Fibroblast of skin of abdomen (primary cell): ENCODE measurements at places on chromosomes 11 and 22.

DNA sequence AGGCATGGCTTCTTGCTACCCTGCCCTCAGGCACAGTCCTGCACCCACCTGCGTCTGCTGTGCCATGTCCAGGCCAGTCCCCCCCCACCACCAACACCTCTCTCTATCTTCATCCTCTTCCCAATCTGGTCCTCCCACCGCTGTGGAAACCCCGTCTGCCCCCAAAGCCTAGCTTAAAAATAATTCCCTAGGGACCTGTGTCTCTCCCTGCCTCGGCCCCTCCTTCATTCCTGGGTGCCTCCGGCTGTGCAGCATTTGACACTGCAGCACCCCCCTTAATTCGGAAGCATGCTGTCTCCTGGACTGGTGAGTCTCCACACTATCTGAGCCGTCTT is 2.5 kb upstream of the ASCL2 start:
- no peak for DNase-seq

DNA sequence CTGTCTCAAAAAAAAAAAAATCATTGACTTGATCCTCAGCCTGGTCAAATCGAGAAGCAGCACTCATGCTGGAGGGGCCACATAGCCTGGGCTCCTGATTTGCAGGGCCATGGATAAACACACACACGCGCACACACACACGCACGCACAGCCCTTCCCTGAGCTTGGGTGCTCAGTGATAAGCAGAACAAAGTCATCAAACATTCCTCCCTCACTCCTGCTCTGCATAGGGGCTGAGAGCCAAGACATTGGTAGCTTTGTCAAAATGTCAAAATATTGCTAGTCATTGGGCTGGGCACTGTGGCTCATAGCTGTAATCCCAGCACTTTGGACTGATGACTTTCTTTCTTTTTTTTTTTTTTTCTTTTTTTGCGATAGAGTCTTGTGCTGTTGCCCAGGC is 34.0 kb upstream of the A4GALT start:
- peak; percentile 58 for DNase-seq

DNA sequence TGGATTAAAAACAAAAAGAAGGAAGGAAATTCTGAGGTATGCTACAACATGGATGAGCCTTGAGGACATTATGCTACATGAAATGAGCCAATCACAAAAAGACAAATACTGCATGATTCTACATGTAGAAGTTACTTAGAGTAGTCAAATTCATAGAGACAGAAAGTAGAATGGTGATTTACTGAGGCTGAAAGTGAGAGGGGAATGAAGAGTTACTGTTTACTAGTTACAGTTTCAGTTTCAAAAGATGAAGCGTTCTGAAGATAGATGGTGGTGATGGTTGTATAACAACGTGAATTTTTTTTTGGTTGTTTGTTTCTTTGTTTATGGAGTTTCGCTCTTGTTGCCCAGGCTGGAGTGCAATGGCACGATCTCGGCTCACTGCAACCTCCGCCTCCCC is 9.5 kb downstream of the OR5P2 start:
- DNase-seq: no peak

GRCh38 chr11:129932381-129933067 is 37.1 kb upstream of the NFRKB start:
- no peak for DNase-seq

DNA sequence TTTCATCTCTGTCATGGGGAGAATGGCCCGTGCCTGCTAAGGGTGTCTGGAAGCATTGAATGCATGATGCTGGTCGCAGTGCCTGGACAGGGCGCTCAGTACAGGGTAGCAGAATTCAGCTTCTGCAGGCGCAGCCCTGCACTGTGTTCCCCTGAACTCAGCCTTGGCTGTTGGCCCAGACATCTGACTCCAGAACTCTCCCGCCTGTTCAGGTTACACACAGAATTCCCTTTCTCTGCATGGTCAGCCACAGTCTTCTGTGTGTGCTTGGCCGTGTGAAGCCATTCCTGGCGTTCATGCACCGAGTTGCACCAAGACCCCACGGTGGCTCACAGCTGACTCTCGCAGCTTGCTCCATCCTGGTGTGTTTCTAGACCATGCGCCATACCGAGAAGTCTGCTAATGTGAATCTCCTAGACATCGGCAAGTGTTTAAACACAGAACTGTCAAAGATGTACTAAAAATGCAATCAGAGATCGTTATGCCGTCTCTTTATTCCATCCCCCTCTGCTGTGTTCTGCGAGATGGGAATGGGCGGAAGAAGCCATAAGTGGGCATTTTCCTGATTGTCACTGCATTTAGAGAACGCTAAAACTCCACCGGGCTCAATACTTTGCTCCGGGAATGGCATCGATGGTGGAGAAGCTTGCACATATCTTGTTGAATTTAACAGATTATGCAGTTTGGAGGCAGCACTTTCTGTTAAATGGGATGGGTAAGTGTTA is 55.6 kb downstream of the MPPED1 start:
- DNase-seq: no peak

- no peak for DNase-seq
Measured at GRCh38 chr22:37996515-37997246, 12.3 kb upstream of the SOX10 start.

- DNase-seq: no peak
Measured at GRCh38 chr22:23100124-23100801, 29.9 kb downstream of the GNAZ start.

- peak; percentile 47 for DNase-seq
Measured at GRCh38 chr11:43969543-43969942, 27.1 kb downstream of the C11orf96 start.

DNA sequence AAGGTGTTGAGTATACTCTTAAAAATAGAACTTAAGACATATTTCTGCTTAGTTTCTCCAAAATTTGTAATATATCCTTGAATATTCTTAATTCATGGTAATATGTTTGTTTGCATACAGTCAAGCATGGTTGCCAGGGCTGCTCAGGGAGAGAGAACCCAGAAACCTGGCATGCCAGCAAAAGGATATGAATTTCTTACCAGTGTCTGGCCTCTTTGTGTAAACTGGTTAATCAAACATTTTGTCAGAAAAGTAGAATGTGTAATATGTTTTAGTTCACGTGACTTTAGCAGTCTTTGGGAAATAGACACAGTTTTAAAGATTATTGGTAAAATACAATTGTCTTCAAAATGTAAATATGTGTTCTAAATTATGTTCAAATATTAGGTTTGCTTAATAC is 101.6 kb downstream of the AASDHPPT start:
- no peak for DNase-seq

- no peak for DNase-seq
Measured at GRCh38 chr11:793556-793955, 3.7 kb upstream of the CEND1 start.

DNA sequence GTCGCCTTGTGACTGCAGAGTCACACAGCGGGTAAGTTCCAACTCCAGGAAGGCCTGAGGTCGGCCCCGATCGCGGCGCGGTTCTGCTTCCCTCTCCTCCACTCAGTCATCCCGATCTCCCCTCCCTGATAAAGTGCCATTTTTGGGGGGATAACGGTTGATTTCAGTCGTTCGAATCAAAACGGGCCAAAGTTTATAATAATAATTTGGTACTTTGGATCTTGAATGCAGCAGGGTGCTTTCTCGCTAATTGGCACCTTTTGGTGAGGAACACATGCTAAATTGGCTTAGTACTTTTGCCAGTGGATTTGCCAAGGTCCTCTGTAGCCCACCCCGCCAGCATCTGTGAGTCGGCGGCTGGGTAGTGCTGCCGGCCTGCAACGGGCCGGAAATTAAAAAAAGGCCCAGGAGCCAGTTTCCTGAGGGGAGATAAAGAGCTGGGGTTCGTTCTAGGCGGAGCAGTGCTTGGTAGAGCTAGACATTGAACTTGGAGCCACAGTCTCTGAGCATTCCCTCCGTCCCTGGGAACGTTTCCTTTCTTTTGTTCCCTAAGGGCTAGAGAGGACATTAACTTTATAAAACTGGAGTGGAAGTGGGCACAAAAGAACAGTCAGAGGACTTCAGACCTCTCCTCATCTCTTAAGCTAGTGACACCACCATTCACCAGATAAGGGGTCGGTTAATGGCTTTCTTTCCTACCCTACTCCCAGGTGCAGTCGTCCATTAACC is 997 bp downstream of the UBE2L3 start:
- DNase-seq: peak; percentile 20

GRCh38 chr22:41237707-41238569 is 2.8 kb downstream of the CHADL start:
- DNase-seq: peak; percentile 33

DNA sequence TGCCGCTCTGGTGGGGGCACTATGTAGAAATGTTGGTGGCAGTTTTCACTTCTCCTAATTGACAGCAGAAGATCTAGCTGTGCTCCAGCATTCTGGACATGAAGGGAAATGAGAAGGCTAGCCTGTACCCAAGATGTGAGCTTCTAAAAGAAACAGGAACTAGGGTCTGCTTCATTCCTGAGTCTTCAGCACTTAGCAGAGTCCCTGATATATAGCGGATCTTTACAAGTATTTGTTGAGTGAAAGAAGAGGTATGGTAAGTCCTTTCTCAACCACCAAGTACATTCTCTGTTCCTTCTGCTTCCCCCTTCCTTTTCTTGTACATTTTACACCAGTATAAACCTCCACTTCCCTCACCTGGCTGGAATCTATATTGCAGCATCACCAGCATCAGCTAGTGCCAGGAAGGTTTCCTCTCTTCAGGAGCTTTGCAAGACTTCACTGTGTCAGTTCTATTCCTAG is 408.3 kb upstream of the CADM1 start:
- DNase-seq: no peak

GRCh38 chr11:119378851-119379465 is 2.5 kb downstream of the USP2 start:
- DNase-seq: no peak

GRCh38 chr11:62645671-62645945 is 805 bp downstream of the GANAB start:
- DNase-seq: no peak

DNA sequence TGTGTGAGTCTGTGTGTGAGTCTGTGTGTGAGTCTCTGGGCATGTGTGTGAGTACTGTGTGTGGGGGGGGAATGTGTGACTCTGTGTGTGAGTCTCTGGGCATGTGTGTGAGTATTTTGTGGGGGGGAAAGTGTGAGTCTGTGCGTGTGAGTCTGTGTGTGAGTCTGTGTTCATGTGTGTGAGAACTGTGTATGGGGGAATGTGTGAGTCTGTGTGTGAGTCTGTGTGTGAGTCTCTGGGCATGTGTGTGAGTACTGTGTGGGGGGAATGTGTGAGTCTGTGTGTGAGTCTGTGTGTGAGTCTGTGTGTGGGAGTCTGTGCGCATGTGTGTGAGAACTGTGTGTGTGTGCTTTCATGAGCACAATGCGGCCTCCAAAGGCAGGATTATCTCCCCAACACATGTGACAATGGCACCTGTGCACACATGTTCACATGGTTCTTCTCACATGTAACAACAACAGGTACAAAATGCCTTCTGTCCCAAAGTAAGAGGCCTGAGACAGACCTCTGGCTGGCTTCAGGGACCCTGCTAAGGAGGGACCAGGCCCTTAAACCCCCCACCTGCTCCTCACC is 1.6 kb downstream of the CD5 start:
- no peak for DNase-seq

DNA sequence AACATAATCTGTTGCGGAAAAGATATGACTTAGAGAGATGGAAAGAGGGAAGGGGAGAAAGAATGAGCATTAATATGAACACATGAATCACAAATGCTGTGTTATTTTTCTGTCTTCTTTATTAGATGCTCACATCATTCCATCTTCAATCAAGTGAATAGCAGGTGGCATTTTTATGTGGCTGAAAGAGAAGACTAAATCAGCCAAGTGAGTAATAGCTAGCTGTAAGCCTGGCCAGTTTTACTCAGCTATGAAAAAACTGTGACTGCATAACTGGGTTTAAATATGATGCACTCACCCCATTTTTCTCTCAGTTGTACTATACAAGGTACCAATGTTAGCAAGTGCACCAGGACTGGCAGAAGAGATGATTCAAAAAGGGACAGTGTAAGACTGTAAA is 571.1 kb downstream of the JRKL start:
- DNase-seq: no peak

- DNase-seq: no peak
Measured at GRCh38 chr11:15927864-15928217, 428.5 kb downstream of the SOX6 start.

DNA sequence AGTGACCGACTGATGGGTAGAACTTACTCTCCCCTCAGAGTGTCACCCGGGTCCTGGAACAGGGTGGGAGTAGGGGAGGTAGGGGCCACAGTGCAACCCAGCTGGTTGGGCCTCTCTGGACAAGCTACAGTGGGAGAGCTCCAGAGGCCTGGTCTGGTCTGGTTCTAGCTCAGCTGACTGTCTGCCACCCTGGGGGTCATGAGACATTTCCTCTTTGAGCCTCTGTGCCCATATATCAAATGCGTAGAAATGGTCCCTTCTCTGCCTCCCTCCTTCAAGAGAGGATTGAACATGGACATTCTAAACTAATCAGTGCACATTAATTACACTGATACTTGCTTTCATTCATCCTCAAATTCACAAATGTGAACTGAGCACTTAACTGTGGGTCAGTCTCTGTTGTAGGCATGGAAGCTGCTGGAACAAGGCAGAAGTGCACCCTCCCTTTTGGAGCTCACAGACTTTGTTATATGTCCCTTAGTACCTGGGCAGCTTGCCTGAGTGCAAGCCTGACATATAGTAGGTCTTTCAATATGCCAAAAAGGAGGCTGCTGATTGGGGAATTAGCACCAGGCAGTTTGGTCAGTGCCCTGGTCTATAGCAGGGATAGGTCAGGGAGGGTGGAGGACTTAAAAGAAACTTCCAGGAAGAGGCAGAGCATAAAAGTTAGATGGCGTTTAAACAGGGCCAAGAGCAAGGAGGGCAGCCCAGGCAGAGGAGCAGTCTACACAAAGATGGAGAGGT is 25.7 kb downstream of the ARHGEF17 start:
- no peak for DNase-seq

GRCh38 chr11:83006877-83007330 is 64.8 kb downstream of the RAB30 start:
- DNase-seq: no peak

DNA sequence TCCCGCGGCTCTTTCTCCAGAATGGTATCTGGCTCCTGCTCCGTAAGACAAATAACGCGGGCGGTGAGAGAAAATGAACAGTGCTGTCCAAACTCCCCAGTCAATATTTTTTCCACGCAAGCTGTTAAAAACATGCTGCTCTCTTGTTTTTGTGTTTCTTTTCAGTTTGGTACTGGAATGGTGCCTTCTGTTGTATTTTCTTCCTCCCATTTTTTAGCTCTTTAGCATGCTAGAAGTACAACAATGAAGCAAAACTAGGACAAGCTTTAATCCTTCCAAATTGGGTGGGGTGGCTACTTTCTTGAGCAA is 599 bp upstream of the PPP2R1B start:
- no peak for DNase-seq
